ENCODE measurements at places on chromosomes 5 and 9.

DNA sequence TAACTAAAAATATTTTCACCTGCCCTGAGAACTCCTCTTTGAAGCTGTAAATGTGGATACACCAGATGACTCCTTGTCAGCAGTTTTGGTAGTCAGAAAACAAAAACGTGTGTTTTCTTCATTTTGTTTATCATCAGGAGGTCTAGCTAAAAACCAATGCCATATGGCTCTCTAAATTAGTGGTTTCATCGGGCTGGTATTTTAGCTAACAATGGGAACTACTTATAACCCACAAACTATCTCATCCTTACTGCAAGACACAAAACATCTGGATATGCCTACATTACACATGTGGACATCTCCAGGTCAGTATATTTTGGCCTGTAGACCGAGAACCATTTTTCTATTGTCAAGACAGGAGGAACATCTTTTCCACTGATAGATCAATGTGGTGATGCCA is 56.2 kb downstream of the GAS1 start:
- no peak for DNase-seq

DNA sequence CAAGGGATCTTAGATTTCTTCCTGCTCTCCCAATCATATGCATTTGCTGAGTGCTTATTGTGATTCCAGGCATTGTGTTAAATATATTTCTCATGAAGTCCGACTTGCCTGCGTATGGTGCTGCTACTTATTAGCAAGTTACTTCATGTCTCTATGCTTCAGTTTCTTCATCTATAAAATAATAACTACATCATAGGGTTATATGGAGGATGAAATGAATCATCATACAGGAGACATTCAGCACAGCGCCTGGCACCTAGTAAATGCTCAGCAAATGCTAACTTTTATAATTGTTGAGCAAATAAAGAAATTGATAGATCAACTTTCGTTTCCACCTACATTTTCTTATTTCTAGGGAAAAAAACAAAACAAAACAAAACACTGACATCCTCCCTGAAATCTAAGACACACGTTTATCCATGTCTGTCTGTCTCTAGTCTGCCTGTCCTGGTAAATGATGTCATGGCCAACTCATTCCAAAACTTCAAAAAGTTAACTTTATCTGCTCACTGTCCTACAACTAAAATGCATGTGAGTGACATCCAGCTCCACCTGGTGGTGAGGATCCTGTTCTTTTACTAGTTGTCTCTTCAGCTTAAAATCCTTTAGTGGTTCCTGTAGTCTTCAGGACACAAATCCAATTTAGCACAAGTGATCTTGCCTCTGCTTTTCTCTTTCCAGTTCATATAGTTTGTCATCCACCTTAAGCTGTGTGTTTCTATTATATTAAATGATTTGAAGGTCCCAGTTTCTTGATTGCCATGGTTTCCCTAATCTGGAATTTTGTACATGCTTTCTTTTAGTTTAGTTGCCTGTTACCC is 27.7 kb downstream of the PPP3R2 start:
- DNase-seq = no peak

GRCh38 chr5:63602971-63603370 is 359.3 kb downstream of the HTR1A start:
- DNase-seq = no peak

GRCh38 chr5:23763170-23763569 is 255.8 kb downstream of the PRDM9 start:
- no peak for DNase-seq

- DNase-seq = no peak
Observed at GRCh38 chr5:171796436-171796835, 10.8 kb downstream of the SMIM23 start.

GRCh38 chr9:33300546-33300945 is 10.2 kb downstream of the NFX1 start:
- no peak for DNase-seq

- no peak for DNase-seq
Observed at GRCh38 chr5:39017504-39017903, 56.7 kb downstream of the RICTOR start.

DNA sequence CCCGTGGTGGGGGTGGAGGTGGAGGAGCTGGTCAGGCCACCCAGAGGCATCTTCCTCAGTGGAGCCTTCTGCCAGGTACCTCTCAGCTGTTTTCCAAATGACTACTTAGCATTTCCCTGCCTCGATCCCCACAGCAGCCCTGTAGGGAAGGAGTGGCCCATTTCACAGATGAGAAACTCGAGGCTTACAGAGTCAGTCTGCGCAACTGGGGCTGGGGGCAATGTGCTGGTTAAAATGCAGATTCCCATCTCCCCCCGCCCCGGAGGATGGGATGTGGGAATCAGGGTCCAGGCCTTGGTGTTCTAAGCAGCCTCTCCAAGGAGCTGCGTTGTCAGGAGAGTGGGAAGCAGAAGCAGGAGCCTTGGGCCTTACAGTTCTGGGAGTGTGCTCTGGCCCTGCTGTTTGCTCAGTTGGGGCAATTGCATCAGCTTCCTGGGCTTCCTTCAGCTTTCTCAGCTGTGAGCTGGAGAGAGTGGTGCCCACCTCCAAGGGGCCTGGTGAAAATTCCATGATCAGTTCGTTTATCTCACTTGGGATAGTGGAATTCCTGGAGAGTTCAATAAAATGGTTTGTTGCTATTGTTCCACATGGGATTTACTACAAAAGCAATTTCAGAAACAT is 19.4 kb downstream of the ERGIC1 start:
- DNase-seq = no peak

GRCh38 chr5:75567710-75568109 is 43.5 kb upstream of the ANKDD1B start:
- DNase-seq = no peak

DNA sequence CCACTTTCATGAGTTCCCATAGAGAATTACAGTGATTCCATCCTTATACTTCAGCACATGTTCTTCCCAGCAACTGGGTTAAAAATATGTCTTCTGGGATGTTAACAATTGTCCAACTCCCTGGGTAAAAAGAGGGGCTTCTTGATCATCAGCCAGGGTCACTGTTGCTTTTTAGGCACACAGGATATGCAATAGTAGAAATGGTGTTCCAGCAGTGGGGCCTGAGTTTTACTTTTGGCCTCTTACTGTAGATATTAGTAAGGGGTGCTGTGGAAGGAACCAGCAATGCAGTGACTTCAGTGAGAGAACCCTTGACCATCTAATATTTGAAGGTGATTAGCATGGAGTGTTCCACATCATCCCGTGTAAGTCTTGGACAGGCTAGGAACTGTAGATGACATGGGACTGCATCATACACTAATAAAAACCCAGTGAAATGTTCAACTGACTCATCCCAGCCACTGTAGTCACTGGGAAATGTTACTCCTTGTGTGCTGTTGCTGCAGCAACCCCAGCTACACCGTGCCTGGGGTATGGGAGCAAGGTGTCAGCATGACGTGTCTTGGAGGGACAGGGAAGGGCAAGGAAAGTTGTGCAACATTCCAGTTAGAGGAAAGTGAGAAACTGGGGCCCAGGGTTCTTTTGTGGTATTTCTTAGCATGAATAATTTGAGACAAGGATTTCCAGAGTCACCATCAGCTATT is 610.9 kb downstream of the RAB3C start:
- no peak for DNase-seq

DNA sequence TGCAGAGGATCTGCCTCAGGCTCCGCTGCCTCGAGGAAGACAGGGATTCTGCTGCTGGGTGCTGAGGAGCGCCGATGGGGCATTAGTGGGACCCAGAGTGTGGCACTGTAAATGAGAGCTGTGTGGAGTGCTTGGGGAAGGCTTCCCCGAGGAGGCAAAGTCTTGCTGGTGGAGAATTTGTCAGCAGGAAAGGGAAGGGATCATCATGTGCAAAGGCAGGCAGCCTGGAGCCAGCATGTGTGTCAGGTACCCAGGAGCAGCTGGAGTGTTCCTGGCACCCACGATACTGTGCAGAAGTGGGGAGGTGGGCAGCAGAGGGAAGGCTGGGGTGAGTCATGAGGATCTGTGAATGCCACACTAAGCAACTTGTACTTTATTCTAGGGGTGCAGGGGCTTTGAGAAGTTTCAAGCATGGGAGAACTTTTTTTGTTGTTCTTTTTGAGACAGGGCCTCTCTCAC is 12.3 kb downstream of the B4GALT7 start:
- DNase-seq = no peak

GRCh38 chr5:139823757-139824355 is 28.2 kb downstream of the PSD2 start:
- DNase-seq = no peak

DNA sequence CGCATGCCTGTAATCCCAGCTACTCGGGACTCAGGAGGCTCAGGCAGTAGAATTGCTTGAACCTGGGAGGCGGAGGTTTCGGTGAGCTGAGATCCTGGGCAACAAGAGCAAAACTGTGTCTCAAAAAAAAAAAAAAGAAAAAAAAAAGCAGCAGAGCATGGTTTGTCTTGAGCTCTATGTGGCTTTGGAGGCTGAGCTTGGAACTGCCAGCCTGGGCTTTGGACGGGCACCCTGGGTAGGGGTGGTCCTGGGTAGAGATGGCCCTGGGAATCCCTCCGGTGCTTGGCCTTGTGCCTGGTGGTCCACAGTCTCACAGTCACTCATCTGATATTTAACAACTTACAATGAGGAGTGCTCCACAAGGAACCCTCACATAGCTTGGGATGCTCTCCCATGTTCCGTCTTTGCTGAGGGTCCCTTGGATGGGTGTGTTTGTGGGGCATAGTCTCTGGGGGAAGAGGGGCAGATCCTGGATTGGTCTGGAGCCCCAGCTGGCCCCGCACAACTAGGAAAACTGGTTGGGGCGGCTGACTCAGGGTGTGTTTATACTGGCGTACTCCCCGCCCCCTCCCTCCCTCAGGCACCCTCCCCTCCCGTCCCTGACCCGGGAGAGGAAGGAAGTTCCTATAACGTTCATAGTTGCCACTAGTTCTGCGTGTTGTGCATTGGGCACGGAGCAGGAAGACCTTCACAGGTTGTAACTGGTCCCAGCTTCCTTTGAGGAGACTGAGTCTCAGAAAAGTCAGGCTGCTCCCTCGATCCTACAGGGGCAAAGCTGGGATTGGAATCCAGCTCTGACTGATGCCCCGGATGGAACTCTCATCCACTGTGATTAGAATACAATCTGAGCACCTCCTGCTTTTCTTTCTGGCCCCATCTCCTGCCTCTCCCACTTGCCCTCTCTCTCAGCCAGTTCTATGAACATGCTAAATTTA is 11.2 kb downstream of the IER5L start:
- DNase-seq = no peak

DNA sequence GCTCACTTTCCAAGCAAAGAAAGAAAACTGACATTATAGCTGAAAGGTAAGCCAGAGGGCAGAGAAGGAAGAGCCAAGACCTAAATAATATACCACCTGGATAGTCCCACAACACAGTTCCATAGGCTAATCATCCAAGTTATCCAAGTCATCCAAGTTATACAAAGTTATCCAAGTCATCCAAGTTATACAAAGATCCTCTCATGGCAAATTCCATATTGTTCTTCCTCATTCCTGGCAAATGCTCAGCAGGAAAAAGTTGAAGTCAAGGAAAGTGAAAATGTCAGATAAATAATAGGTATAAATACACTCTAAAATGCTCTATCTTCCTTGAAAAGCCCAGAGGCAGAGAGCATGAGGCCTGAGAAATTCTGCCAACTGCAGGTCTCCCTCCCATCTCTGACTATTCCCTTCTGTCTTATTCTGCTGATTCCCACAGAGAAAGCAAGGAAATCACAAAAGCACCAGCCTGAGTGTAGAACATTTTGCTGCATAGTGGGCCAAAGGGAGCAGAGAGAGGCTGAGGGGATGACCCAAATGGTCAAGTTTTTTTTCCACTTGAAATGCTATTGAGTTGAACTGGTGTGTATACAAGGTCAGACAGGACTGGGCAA is 12.5 kb downstream of the MCTP1 start:
- no peak for DNase-seq

GRCh38 chr5:5939759-5940370 is 438.5 kb downstream of the MED10 start:
- no peak for DNase-seq

DNA sequence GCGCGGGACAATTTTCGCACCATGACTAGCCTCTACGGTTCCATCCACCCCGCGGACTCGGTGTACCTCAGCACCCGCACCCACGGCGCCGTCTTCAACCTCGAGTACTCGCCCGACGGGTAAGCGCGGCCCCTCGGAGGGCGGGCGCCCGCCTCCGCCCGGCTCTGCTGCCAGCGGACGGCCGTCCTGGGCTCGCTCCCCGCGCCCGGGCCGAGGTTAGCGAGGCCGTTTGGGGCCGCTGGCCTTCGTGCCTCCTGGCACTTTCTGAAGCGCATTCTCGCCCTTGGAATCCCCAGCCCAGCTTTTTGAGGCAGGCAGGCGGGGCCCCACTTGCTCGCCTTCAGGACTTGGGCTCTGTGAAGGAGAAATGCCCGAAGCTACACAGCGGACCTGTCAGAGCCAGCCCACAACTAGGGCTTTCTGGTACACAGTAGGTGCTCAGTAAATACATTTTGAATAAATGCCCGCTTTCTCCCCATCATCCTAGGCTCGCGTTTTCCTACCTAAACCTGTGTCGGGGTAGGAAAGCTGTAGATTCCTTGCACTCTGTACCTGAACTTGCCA is 772 bp downstream of the DCAF10 start:
- peak; percentile 73 for DNase-seq

DNA sequence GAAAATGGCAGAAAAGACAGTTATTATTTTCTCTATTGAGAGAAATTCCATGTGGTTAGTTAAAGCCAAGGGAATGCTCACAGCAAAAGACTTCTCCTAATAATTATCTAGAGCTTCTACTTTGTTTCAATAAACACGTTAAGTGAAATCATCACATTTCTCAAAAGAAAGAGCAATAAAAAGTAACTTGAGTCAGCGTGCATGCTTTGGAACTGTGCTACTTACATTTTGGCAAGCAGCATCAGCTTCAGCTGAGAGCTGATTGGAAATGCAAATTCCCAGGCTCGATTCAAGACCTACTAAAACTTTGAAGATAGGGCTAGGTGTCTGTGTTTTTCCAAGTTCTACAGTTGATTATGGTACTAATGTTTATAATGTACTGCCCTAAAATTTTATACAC is 132.1 kb downstream of the CDH18 start:
- no peak for DNase-seq

GRCh38 chr5:126394211-126394788 is 28.9 kb upstream of the GRAMD2B start:
- DNase-seq = no peak

DNA sequence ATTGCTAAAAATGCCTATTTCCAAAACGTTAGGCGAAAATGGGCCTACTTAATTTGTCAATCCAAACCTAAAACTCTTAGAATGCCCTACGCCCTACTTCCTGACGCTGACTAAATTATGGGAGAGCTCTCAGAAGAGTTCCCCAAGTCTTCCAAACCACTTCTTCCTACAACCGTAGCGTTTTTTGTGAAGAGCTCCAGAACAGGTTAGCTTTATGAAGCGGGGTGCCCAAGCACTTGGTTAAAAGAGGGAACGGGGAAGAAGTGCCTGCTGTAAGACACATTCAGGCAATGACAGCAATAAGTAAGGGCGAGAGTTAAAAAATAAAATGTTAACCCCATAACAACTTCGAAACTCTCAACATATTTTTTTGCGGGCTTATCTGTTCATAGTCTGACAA is 2.8 kb downstream of the ELAVL2 start:
- no peak for DNase-seq
